ENCODE measurements at places on chromosomes 12 and 14.

DNA sequence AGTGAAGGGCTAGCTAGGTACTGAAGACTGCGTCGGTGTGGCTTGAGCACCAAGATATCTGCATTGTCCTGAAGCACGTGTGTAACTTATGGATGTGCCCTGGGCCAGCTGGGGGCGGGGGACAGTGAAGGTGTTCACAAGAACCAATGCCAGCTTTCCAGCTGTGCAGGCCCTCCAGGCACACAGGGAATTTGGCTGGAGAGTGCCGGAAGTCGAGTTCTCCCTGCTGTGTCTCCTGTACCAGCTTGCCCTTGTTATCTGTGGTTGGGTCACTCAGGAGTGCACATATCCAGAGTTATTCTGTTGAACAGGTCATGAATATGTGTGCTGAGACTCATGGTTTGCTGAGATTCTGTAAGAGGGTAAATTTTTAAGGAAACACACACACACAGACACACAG, 75.9 kb upstream of the CRY1 start:
- no peak for DNase-seq
- no peak overlapping the region for H3K4me3 ChIP-seq
- peaks cover 36% of the 10 kb centered on the region for H3K27me3 ChIP-seq
- no peaks in the 10 kb centered on the region for H3K4me1 ChIP-seq
- no peak overlapping the region for H3K27ac ChIP-seq

DNA sequence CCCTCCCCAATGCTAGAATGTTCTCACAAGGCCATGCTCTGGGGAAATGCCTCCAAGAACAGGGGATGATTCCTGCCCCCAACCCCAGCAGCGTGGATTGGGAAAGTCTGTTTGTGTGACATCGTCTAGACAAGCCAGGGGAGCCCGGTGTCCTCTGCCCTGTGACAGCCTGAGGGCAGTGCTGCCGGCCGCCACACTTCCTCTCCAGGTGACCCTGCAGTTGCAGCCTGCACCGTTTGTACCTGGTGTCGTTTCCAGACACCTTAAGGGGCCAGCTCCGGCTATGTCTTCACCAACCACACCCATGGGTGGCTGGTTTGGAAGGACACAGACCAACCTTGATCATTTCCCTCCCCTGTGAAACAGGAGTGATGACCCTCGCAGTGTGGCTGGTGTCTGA, 372.6 kb downstream of the BCL11B start:
- no peaks in the 10 kb centered on the region for H3K36me3 ChIP-seq
- H3K27ac ChIP-seq, result no peak overlapping the region
- peaks cover 6% of the 10 kb centered on the region for H3K4me1 ChIP-seq
- H3K27me3 ChIP-seq, result no peaks in the 10 kb centered on the region
- H3K4me3 ChIP-seq, result no peak overlapping the region

- peaks cover 40% of the 10 kb centered on the region for H3K36me3 ChIP-seq
- no peaks in the 10 kb centered on the region for H3K4me1 ChIP-seq
- H3K4me3 ChIP-seq, result no peak overlapping the region
- no peak overlapping the region for H3K27ac ChIP-seq
Observed at GRCh38 chr12:69548687-69549086, 36.6 kb upstream of the CCT2 start.

DNA sequence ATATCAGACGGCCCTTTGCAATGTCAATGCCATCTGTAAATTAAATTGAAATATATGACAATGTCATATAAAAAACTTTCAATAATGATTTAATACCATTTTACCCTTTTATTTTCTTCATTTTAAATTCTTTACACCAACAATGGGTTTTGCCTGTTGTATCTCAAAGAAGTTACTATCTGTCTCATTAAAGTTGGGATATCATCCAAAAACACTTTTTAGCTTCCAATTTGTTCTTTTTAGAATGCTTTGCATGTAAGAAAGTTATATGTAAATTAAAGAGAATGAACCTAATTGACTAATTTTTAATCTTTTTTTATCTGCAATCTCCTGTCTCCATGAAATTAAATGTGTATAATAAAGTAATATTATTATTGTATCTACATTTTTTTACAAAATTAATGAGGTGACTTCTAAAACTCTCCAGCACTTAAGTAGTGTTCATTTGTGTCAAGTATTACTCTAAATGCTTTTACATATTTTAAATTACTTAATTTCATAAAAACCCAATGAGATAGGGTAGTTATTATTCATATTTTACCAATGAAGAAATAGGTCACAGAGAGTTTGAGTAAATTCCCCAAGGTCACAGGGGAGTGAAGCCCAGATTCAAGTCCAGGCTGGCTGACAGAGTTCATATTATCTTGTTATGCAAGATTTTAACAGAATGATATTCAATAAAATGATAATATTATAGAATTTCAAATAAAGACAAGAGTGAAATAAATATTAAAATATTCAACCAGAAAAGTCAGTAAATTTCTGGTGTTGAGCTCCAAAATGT, 673.0 kb upstream of the FLRT2 start:
- H3K27me3 ChIP-seq, result no peaks in the 10 kb centered on the region
- H3K36me3 ChIP-seq, result no peaks in the 10 kb centered on the region
- H3K4me3 ChIP-seq, result no peak overlapping the region
- H3K4me1 ChIP-seq, result no peaks in the 10 kb centered on the region
- no peak for DNase-seq
- no peak overlapping the region for H3K27ac ChIP-seq

DNA sequence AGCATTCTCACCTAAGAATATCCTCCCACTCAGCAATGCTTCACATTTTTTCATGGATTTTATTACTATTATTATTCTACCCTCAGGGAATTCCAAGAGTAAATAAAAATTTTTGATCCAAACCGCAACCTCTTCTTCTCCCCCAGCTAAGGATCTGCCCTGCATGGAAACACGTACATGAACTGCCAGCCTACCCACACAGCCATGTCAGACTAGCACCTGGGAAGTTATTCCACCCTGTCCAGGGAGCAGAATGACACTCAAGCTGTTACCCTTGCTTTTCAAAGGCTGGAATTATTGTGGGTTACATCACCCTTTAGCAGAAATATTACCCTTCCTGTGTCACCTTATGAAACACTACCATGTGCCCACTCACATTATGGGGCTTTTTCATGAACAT, 227.3 kb upstream of the USP15 start:
- no peak overlapping the region for H3K27ac ChIP-seq
- DNase-seq, result no peak
- H3K27me3 ChIP-seq, result no peaks in the 10 kb centered on the region
- H3K36me3 ChIP-seq, result no peaks in the 10 kb centered on the region
- no peaks in the 10 kb centered on the region for H3K4me1 ChIP-seq

DNA sequence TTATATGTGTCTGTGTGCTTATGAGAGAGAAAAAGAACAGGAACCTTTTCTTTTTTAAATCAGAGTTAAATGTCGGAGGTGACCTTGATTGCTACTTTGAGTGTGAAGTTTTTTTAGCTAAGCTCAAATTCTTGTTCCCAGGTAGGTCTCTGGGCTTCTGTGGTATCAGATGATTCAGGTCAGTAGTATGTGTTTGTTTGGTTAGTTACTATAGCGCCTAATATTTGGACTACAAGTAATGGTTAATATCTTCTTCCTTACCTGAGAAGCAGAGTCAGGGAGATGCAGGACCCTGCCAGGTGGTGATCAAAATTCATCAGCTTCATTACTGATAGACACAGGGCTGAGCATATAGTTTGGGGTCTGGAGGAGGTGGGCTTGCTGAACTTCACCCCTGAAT, 30.8 kb downstream of the ADCK1 start:
- peaks cover 15% of the 10 kb centered on the region for H3K27me3 ChIP-seq
- H3K27ac ChIP-seq, result no peak overlapping the region
- no peaks in the 10 kb centered on the region for H3K36me3 ChIP-seq
- H3K4me3 ChIP-seq, result no peak overlapping the region

GRCh38 chr12:85237327-85237726, 42.7 kb upstream of the ALX1 start:
- no peaks in the 10 kb centered on the region for H3K27me3 ChIP-seq
- no peak overlapping the region for H3K4me3 ChIP-seq
- H3K27ac ChIP-seq, result no peak overlapping the region

DNA sequence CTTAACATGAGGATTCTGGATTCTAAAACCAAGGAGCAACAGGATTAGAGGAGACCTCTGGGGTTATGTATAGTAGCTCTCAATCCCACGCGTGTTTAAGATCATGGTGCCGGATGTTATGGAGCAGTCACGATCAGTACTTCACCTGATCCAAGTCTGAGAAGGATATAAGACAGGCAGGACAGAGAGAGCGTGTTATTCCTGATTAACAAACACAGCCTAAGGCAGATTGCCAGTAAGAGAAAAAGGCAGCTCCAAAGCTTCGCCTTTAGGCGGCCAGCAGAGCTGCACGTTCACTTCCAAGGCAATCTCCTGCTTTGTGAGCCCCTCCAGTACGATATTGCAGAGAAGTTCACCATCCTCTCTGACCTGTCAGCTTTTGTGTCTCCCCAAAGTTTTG, 5.5 kb downstream of the SETD3 start:
- H3K4me3 ChIP-seq, result no peak overlapping the region
- DNase-seq, result peak; percentile 53
- peaks cover 4% of the 10 kb centered on the region for H3K4me1 ChIP-seq
- H3K27ac ChIP-seq, result no peak overlapping the region

DNA sequence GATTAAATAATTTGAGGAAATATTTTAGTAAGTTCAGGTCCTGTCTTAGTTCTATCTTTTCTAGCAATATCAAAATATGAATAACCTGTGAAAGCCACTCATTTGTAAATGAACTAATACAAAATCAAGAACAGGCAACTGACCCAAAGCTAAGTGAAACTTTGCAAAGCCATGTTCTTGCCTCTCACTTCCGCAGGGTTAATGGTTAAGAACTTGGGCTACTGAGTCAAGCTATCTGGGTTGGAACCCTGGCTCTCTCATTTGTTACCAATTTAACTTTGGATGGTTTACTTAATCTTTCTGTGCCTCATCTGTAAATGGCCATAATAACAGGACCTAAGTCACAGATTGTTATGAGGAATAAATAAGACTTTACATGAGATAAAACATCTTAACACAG, 2.8 kb downstream of the KIF21A start:
- H3K4me1 ChIP-seq, result peaks cover 9% of the 10 kb centered on the region
- no peak for DNase-seq
- no peak overlapping the region for H3K4me3 ChIP-seq
- no peaks in the 10 kb centered on the region for H3K36me3 ChIP-seq

DNA sequence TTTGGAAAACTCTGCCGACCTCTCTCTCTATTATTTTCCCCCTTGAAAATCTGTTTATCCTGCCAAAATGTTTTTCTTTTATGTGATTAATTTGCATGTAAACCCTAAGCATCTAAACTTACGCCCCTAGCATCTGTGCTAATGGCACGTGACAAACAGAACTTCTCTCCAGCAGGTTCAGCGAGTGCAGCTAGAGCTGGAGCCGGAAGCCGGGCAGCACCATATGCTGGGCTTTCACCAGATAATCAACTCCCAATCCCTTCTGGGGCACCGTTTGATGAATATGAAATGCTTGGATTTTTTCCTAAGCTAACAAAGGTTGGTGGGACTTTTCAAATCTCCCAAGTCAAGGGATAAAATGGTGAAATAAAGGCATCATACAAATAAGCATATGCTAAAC, 667.5 kb upstream of the TMEM132C start:
- peaks cover 12% of the 10 kb centered on the region for H3K4me1 ChIP-seq
- DNase-seq, result no peak
- H3K4me3 ChIP-seq, result no peak overlapping the region
- no peak overlapping the region for H3K27ac ChIP-seq

- no peak overlapping the region for H3K27ac ChIP-seq
- no peaks in the 10 kb centered on the region for H3K27me3 ChIP-seq
- H3K4me3 ChIP-seq, result no peak overlapping the region
- H3K4me1 ChIP-seq, result no peaks in the 10 kb centered on the region
Observed at GRCh38 chr12:96587691-96588090, 98.3 kb downstream of the CFAP54 start.

GRCh38 chr14:100486025-100486828, 101.0 kb downstream of the BEGAIN start:
- no peaks in the 10 kb centered on the region for H3K4me1 ChIP-seq
- DNase-seq, result peak; percentile 96
- no peaks in the 10 kb centered on the region for H3K27me3 ChIP-seq
- no peaks in the 10 kb centered on the region for H3K36me3 ChIP-seq
- H3K4me3 ChIP-seq, result no peak overlapping the region

- no peak for DNase-seq
- no peaks in the 10 kb centered on the region for H3K27me3 ChIP-seq
- H3K27ac ChIP-seq, result no peak overlapping the region
- no peak overlapping the region for H3K4me3 ChIP-seq
Observed at GRCh38 chr12:93989949-93990348, 158.4 kb upstream of the PLXNC1 start.

- H3K4me1 ChIP-seq, result peaks cover 9% of the 10 kb centered on the region
- H3K4me3 ChIP-seq, result peak overlapping the region; percentile 85
- peaks cover 34% of the 10 kb centered on the region for H3K36me3 ChIP-seq
- H3K27ac ChIP-seq, result peak overlapping the region; percentile 86
- peak; percentile 97 for DNase-seq
Observed at GRCh38 chr12:121576851-121577391, 3.9 kb downstream of the KDM2B start.

DNA sequence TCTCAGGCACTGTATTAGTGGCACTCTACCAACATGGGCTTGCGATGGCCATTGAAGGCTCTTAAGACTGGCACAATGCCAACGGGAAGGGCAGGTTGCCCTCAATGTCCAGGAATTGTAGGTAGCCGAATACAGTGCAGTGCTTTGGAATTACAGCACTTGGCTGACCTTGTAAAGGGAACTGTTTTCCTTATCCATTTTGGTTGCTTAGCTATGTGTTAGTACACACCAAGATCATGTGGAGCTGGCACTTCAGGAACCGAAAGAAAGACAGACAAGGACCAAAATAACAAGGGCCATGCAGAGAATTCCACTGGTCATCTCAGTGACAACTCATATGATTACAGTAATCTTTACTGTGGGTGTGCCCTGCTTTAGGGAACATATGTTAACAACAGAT, 72.7 kb downstream of the DYRK2 start:
- H3K4me1 ChIP-seq, result no peaks in the 10 kb centered on the region
- peak; percentile 30 for DNase-seq
- H3K27ac ChIP-seq, result no peak overlapping the region
- H3K4me3 ChIP-seq, result no peak overlapping the region
- H3K36me3 ChIP-seq, result no peaks in the 10 kb centered on the region
- H3K27me3 ChIP-seq, result no peaks in the 10 kb centered on the region

GRCh38 chr14:86035882-86036281, 505.9 kb downstream of the FLRT2 start:
- no peaks in the 10 kb centered on the region for H3K4me1 ChIP-seq
- DNase-seq, result peak; percentile 83
- H3K4me3 ChIP-seq, result no peak overlapping the region

GRCh38 chr14:22830443-22831010, 840 bp downstream of the MRPL52 start:
- H3K4me3 ChIP-seq, result peak overlapping the region; percentile 95
- no peak for DNase-seq
- peaks cover 43% of the 10 kb centered on the region for H3K36me3 ChIP-seq
- H3K4me1 ChIP-seq, result no peaks in the 10 kb centered on the region

Data from endodermal cell (in vitro differentiated cells).